ENCODE measurements at places on chromosomes 12 and 14. TPM values are rescaled to one million over a fixed set of nuclear protein-coding genes. Genes with fewer than 3 reads are reported as not detected.

Gene BEGAIN
- 0.26 TPM for total RNA-seq

Gene NAV3
- total RNA-seq = 0.87 TPM

Gene ZFP36L1
- total RNA-seq = 117 TPM

Gene SERPINA6
- 0.26 TPM for total RNA-seq

Gene TAS2R13
- 0.26 TPM for total RNA-seq

DNA sequence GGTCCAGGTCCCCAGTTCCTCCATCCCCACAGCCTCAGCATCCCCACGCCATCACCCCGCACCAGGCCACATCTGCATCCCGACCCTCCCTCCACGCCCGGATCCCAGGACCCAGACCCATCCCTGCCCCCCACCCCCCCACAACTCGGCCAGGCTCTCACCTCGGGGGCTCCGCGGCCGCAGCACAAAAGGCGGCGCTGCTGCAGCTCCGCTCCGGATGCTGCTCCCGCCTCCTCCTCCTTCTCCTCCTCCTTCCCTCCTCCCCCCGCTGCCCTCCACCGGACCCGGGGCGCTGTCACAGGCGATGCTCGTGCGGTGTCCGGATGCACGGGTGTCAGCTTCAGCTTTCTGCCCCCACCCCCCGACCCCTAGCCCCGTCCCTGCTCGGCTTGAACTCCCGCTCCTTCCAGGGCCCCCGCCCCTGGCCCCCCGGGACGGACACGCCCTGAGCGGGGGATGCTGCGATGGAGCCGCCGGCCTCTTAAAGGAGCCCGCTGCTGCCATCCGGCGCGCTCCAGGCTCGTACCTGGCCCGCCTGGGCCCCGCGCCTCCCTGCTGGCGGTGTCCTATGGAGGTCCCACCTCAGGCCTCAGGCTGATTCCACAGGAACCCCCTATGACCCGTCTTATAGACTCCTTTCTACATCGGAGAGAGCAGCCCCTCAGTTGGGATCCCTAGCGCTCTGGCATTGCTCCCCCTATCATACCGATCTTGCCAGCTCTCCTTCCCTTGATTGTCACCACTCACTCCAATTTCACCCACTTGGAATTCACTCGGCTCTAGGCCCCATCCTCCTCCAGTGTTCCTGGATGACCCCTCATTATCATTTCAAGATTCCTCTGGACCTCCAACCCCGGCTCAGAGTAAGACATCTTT is at the start of gene MAP3K12:
MAP3K12 (minus strand) TSS at position 193 of the 876 bp plus-strand sequence. CDS start 12,067 bp downstream, outside the sequence.
- DNase-seq = peak; percentile 44

DNA sequence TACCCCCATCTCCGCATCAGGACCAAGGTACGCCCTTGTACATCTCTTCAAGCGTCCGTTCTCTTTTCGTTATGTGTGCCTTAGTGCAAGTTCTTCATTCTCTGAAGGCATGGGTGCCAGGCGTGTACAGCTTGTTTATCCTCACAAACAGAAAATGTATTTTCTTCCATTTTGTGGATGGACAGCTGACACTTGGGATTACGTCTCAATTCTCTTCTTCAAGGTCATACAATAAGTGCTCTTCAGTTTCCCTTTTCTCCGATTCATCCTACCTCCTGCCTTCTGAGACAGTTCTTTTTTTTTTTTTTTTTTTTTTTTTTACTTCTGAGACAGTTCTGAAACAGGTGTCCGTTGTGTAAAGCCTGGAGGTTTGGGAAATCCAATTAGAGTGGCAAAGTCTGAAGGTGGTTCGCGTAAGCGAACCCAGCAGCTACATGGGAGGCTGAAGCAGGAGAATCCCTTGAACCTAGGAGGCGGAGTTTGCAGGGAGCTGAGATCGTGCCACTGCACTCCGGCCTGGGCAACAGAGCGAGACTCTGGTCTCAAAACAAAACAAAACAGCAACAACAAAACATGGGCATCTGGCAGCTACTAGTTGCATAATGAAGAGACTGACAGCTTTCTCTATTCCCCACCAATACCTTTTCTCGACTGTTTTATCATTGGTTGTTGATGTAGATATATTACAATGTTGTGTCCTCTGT is 734 bp downstream of the COX6A1 start:
- no peak for DNase-seq

DNA sequence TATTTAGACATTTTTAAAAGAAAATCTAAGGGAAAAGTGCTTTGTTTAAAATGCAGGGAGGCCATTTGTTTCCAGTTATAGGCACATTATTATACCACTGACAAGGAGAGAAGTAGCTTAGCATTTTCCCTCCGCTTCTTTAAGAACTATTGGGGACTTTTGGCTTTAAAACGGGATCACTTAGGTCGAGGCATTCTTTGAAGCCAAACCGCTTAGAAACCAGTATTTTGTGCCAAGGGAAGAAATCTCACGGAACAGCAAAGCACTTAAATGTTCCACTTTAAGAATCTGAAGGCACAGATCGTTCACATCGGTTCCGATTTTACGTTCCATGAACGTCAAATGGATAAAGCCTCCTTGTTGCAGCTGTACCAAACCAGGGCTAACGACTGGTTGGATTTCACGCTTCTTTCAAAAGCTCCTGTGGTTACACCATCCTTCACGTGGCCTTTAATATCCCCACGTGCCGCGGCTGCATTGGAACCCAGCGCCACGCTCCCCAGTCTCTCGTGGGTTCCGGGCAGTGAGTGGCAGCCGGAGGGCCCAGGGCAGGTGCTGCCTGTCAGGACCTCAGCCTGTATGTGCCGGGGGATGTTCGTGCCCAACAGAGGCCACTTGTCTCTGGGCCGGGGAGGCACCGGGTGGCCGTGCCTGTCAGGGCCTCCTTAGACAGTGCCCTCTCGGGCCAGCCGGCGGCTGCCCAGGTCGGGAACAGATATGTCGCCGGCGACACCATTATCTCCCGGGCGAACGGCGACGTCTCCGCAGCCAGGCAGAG is 195.4 kb downstream of the KIF26A start:
- no peak for DNase-seq

GRCh38 chr12:68350753-68351152 is 18.6 kb upstream of the MDM1 start:
- DNase-seq = no peak

GRCh38 chr12:52058631-52059361 is 7.6 kb downstream of the NR4A1 start:
- DNase-seq = peak; percentile 35

- no peak for DNase-seq
Observed at GRCh38 chr12:60265741-60266140, 669.9 kb downstream of the SLC16A7 start.

DNA sequence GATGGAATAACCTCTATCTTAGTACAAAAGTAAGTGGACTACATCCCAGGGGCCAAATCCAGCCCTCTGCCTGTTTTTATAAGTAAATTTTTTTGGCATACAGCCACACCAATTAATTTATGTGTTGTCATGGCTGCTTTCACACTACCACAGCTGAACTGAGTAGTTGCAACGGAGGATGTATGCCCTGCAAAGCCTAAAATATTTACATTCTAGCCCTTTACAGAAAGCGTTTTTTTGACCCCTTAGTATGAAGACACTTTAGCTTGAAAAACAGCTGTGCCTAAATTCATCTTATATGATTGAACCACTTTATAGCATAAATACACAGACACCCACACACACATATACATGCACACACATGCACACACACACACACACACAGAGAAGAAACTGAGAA is 501.6 kb downstream of the EGLN3 start:
- DNase-seq = no peak

DNA sequence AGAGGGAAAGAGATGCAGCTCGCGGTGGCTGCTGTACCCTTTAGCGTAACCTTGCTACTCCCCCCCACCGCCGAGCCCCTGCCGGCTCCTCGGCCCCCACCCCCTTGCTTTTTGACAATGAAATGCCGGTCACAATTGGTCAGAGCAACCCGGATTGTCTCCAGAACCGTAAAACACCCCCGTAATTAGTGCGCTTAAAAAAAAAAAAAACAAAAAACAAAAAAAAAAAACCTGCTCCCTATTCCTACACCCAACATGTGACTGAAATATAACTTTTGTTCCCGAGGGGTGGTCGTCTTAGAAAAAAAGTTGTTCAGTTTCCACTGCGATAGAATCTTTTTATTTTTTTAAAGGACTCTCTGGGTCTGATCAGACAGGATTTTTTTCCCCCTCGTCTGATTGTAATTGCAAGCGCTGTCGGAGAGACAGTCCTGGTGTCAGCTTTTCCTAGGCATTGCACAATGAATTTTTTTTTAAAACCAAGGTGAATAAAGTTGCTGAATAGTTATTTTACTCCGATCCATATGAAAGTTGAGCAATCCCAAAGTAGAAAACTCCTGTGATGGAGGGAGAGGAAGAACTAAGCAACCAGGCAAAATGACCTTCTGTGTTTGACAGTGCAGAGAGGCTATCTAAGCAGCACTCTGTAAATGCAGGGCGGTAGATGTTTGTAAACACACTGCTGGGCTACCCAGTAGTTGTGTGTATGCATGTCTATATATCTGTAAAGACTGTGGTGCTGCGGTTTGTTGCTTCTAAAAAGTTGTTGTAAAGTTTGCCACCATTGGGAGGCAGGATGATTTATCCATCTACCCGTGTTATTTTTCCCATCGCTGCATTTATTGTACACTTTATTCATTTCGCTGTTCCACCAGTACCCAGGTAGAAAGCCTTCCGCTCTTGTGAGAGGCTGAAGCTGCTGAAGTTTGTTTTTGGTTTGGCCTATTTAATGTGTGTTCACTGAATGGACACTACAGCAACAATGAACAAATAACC is 1.1 kb downstream of the ETV6 start:
- peak; percentile 9 for DNase-seq

DNA sequence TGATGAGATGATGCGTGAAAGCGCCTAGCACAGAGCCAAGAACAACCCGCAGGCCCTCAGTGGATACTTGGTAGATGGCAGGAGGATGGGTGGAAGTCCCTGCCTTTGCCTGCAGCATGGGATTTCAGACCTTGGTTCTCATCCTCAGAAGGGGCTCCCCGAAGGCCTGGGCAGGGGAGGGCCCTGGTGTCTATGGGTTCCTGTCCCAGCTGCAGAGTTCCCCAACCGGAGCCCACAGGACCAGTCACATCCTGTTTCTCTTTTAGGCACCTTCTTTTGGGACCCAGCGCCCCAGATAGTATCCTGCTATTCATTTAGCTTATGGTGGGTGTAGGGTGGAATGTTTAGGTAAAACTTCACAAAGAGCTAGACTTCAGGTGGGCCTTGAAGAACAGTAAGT is 55.5 kb downstream of the CALM1 start:
- DNase-seq = no peak

DNA sequence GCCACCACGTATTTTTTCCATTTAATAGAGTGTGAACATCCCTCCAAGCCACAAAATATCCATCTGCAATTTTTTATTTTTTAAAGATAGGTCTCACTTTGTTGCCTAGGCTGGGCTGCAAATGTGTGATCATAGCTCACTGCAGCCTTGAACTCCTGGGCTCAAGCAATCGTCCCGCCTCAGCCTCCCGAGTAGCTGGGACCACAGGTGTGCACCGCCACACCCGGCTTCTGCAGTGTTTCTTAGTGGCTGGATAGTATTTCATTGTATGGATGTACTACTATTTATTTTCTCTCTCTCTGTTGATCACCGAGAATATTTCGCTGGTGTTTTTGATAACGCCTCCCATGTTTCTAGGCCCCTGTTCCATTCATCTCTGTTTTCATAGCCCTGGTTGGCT is 17.5 kb downstream of the MLXIP start:
- no peak for DNase-seq

DNA sequence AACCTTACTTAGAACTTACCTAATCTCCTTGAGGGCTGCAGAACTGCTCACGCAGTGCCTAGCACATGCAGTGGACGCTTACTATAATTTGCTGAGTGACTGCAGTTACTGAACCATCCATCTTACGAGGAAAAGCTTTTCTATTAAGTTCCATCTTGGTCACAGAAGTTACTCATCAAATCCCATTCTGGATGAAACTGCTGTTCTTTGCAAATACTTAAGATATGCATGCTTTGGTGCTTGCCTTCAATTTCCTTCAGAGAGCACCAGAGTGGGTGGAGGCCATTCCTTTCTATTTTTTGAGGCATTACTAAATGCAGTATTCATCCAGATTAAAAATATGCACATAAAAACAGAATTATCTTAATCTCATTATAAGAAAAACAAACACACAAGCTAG is 17.7 kb upstream of the PELI2 start:
- no peak for DNase-seq

DNA sequence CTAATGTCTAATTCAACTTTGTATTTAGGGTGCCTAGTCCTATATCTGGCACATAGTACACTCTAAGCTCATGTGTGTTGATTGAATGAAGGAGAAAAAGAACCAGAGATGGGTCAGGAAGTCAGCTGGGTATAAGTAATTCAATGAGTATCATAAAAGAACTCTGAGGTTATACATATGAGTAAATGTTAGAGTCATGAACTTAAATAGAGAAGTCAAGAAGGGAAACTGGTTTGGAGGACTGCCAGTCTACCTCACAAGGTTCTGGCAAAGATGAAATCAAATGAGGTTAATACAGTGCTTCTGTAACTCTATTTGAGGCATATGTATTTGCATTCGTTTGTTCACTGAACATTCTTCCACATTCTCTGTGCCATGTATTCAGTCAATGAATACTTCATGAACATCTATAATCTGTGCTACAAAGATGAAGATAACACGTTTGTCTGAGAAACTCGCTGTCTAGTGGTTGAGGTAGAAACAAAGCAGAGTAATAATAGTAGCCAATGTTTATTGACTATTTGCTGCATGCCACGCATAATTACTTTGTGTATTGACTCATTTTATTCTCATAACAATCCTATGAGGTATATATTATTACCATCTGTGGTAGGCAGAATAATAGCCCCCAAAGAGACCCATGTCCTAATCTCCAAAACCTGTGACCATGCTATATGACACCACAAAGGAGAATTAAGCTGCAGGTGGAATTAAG is 88.9 kb downstream of the PTGER2 start:
- no peak for DNase-seq

DNA sequence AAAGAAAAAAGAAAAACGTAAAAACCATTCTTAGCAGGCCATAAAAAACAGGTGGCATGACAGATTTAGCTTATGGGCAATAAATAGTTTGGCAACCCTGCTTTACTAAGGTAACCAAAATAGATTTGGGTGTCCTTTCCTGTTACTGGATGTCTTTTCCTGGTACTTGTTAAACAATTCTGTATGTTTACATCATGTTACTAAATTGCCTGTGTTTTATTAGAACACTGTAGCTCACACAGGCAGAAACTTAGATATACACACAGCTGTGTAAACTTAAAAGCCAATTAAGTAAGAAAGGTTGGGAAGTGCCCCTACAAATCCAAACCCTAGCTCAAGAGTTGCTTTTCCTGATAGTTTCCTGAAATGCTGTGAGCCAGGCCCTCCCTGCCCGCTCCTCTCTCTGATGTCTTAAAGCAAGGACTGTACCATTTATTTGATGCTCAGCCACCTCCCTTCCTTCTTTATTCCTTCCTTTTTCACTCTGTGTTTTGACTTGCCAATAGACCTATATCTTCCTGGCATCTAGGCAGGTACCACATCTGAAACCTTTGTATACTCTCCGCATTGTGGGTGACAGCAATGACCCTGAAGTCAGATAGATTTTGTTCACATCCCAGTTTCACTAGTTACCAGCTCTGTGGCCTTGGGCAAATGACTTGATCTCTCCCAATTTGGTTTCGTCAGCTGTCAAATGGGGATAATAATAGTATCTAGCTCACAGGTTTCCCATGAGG is 3.7 kb upstream of the CAMKK2 start:
- DNase-seq = no peak

GRCh38 chr14:72554994-72555608 is 338.8 kb downstream of the DPF3 start:
- DNase-seq = no peak
